ENCODE measurements at places on chromosomes 2 and 18.

- no peak for DNase-seq
Observed at GRCh38 chr2:104656571-104657163, 197.2 kb upstream of the POU3F3 start.

GRCh38 chr2:237564526-237565131, 1.7 kb upstream of the PRLH start:
- DNase-seq = no peak

- no peak for DNase-seq
Observed at GRCh38 chr2:159209341-159210306, 76.9 kb downstream of the WDSUB1 start.

- DNase-seq = no peak
Observed at GRCh38 chr18:38789141-38789540, 1223.5 kb upstream of the CELF4 start.

- DNase-seq = no peak
Observed at GRCh38 chr2:175449616-175450015, 268.1 kb upstream of the ATP5MC3 start.

GRCh38 chr18:26703170-26703930, 155.0 kb upstream of the KCTD1 start:
- no peak for DNase-seq

- no peak for DNase-seq
Observed at GRCh38 chr2:132252191-132252893, 90.6 kb upstream of the ANKRD30BL start.

DNA sequence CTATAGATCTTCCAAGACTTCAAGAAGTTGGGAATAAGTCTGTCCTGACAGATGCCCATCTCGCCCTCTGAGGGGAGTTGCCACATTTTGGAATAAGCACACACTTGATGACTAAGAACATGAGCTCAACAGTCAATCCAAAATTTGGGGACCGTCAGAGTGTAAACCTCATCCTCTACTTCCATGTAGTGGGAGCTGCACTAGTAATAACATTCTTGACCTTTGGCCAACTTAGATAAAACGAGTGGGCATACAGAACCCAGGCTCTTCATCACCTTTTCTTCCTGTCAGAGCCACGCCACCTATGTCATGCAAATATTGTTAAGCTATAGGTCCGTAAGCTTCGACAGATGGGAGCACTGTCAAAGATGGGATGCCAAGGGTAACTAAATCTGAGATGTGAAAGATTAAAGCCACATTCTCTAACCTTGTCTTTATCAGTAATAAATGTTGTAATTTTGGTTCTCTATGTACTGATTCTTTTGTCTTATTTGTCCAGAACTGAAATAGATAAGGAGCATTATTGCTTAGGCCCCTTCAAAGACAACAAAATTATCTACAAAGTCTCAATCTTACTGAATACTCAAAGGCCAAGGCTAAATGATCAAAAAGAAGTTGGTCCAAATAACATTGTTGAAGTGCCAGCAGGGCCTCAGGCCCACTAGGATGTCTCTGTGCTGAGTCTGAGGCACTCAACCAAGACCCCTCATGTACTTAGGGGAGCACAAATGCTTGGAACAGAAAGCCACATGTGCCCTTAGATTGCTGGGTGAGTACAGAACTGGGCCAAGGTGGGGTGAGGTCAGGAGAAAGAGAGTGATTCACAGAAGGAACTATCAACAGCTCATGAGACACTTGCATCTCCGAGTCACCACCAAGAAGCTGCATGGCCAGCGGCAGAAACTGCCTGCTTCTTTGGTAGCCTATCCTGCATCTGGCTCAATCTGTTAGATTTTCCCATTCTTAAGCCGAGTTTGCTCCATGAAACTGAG, 15.0 kb downstream of the CDH2 start:
- no peak for DNase-seq

GRCh38 chr2:120766470-120767351, 31.0 kb downstream of the GLI2 start:
- no peak for DNase-seq

GRCh38 chr2:11123856-11124759, 31.2 kb upstream of the SLC66A3 start:
- peak; percentile 45 for DNase-seq

GRCh38 chr2:168316073-168316440, 68.7 kb upstream of the STK39 start:
- no peak for DNase-seq

Data from NCI-H1417 treated with DMSO at 0.1 percent for 48 hours (cell line).